ENCODE measurements at places on chromosomes 16 and 17. TPM values are rescaled to one million over a fixed set of nuclear protein-coding genes. Genes with fewer than 3 reads are reported as not detected.

TEX14 gene
- 0.47 TPM for total RNA-seq

TLCD2 gene
- 0.19 TPM for total RNA-seq

PABPN1L gene
- total RNA-seq, result not detected

MRPL10 gene
- total RNA-seq, result 51.4 TPM

Measured in CD4-positive, alpha-beta T cell (primary cell).